ENCODE measurements at places on chromosomes 5 and 9.

GRCh38 chr5:134451225-134451935 lies 39.7 kb upstream of the CDKN2AIPNL start:
- DNase-seq, result no peak

DNA sequence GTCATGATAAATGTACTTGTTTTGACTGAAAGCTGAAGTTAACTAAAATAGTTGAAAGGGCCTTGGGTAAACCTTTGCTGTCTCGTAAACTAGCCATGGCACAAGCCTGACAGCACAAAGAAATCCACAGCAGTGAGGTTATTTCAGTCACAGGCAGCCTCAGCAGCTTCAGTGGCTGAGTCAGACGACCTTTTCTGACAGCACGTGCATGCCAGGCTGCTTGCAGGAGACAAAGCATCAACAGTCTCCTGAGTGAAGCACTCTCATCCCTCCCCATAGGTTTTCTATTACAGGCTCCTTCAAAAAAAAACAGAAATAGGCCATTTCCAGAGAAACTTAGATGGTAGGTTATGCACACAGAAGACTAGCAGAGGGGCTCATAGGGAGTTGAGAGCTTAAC lies 34.6 kb downstream of the OXCT1 start:
- peak; percentile 82 for DNase-seq

GRCh38 chr5:139662617-139663016 lies 14.5 kb downstream of the CXXC5 start:
- DNase-seq, result no peak

GRCh38 chr5:170218726-170219125 lies 14.1 kb upstream of the C5orf58 start:
- DNase-seq, result no peak

GRCh38 chr9:83011611-83012010 lies 51.3 kb downstream of the RASEF start:
- peak; percentile 52 for DNase-seq

GRCh38 chr9:13878241-13878711 lies 435.7 kb downstream of the NFIB start:
- DNase-seq, result no peak
